ENCODE measurements at places on chromosomes 4 and X.

DNA sequence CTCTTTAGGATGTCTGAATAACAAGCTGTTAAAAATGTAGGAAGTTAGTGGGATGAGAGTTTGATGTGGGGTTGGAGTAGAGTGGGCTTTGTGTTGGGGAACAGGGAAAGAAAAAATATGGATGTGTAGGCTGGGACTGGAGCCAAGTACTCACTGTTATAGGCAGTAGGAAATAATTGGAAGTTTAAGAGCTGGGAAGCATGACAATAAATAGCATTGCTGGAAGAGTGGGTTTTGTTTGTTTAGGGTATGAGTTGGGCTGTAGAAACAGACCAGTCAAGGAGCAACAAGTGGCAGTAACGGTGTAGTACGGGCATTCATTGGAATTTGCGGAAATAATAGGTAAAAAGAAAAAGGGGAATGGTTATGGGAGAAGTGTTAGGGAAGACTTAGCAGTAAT lies 81.6 kb downstream of the KDM6A start:
- no peak for DNase-seq

DNA sequence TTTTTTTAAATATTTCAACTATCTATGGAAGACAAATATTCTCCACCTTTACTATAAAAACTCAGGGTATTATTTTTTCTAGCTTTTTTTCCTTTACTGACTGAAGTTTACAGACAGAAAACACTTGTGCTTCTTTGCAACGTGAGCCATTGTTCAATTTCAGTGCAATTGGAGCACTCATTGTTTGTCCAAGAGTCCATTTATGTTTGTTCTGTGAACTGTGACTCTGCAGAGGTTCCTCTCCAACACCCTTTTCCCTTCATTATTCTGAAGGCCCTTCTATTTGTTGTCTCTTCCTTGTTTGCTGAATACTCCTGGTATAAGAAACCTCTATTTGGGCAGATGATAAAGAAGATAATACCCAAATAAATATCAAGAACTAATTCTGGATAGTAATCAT lies 37.4 kb downstream of the DAPP1 start:
- peak; percentile 32 for DNase-seq

GRCh38 chr4:94653984-94654609 lies 103.7 kb upstream of the BMPR1B start:
- DNase-seq, result no peak

- no peak for DNase-seq
These were observed 136.8 kb downstream of the STK32B start for GRCh38 chr4:5188130-5188529.

DNA sequence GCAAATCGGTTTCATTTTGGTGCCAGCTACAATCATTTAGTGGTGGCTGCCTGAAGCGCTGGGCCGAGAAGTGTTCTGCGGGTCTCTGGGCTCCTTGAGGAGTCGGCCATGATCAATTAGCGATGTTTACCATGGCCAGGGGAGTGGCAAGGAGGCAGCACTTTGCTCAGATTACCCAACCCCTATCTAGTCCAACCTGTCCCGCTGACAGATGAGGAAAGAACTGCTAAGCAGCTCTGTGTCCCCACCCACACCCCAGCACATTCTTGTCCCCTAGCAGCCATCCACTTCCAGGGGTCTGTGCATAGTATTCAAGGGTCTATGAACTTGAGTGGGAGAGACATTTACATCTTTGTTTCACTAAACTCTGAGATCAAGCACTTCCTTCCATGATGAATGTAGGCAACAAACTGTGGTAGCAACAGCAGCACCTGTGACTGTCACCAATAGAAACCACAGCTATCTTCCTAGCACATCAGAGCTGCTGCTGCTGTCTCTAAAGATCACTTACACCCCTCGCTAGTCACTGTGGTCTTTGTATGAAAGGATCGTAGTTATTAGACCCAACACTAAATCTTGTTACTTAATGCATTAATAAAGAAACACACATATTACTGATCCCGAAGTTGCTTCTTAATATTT lies 331.6 kb downstream of the BCOR start:
- DNase-seq, result no peak

- DNase-seq, result no peak
These were observed 118.0 kb downstream of the CAMK2D start for GRCh38 chr4:113643505-113643904.

GRCh38 chrX:151912780-151913179 lies at the start of gene MAGEA4:
Gene MAGEA4, plus strand, starts transcription at chrX:151912889. Its CDS starts 10,776 bp downstream, at chrX:151923665.
- DNase-seq, result no peak
